Body of pancreas (tissue), 4 donors: ENCODE measurements at places on chromosomes 7 and 10. TPM values are rescaled to one million over a fixed set of nuclear protein-coding genes. Genes with fewer than 3 reads are reported as not detected.

DNA sequence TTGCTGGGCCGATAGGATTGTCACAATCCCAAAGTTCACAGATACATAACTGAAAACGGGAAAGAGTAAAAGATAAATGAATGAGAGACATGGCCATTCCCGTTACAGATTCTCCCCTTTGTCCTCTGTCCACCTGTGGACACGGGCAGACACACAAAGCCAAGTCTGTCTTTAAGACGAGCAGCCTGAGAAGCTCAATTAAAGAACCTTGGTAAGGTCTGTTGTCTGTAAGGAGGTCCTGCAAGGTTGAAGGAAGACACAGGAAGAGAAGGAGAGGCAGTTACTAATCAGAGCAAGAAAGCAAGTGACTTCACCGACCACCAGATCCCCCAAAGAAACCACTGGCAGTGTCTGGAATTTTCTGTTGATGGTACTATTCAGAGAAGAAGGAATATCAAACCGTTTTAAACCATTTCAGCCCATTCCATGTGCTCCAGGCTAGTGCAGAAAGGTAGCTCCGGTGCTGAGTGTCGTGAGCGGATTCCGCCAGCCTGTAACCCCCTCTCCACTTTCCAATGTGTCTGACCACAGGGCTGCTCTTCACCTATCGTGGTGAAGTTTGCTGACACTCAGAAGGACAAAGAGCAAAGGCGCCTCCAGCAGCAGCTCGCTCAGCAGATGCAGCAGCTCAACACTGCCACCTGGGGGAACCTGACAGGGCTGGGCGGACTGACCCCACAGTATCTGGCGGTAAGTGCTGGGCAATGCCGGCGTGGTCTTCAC lies 252.6 kb downstream of the CELF2 start:
- H3K4me1 ChIP-seq, result peaks cover 5% of the 10 kb centered on the region
- no peak overlapping the region for H3K4me3 ChIP-seq
- no peak overlapping the region for H3K27ac ChIP-seq
- peaks cover 4% of the 10 kb centered on the region for H3K27me3 ChIP-seq

GRCh38 chr7:13197501-13197900 lies 510.1 kb downstream of the ARL4A start:
- no peak for DNase-seq
- H3K36me3 ChIP-seq, result no peaks in the 10 kb centered on the region
- no peaks in the 10 kb centered on the region for H3K4me1 ChIP-seq

GRCh38 chr7:84196084-84196503 lies 1.5 kb upstream of the SEMA3A start:
- no peak overlapping the region for H3K4me3 ChIP-seq
- no peak for DNase-seq
- peaks cover 6% of the 10 kb centered on the region for H3K4me1 ChIP-seq
- H3K36me3 ChIP-seq, result no peaks in the 10 kb centered on the region

- DNase-seq, result no peak
- H3K27me3 ChIP-seq, result no peaks in the 10 kb centered on the region
- H3K27ac ChIP-seq, result no peak overlapping the region
- H3K36me3 ChIP-seq, result no peaks in the 10 kb centered on the region
- no peaks in the 10 kb centered on the region for H3K4me1 ChIP-seq
- H3K4me3 ChIP-seq, result no peak overlapping the region
Measured at GRCh38 chr7:26284995-26285632, 6.5 kb upstream of the SNX10 start.

- H3K4me3 ChIP-seq, result no peak overlapping the region
- no peak overlapping the region for H3K27ac ChIP-seq
- H3K4me1 ChIP-seq, result peaks cover 32% of the 10 kb centered on the region
- DNase-seq, result no peak
- H3K36me3 ChIP-seq, result no peaks in the 10 kb centered on the region
Measured at GRCh38 chr10:17648243-17649035, 4.5 kb downstream of the STAM start.

GRCh38 chr10:132649651-132650360 lies 112.2 kb downstream of the INPP5A start:
- peak; percentile 10 for DNase-seq
- H3K27me3 ChIP-seq, result no peaks in the 10 kb centered on the region
- H3K36me3 ChIP-seq, result no peaks in the 10 kb centered on the region
- H3K4me3 ChIP-seq, result no peak overlapping the region

- H3K4me3 ChIP-seq, result no peak overlapping the region
- DNase-seq, result no peak
- no peaks in the 10 kb centered on the region for H3K36me3 ChIP-seq
- peaks cover 33% of the 10 kb centered on the region for H3K4me1 ChIP-seq
- no peak overlapping the region for H3K27ac ChIP-seq
- H3K27me3 ChIP-seq, result peaks cover 37% of the 10 kb centered on the region
Measured at GRCh38 chr10:69574571-69574978, 1.4 kb upstream of the NEUROG3 start.

GRCh38 chr10:11881477-11882417 lies 58.6 kb downstream of the PROSER2 start:
- no peak overlapping the region for H3K4me3 ChIP-seq
- no peak overlapping the region for H3K27ac ChIP-seq
- no peaks in the 10 kb centered on the region for H3K36me3 ChIP-seq
- H3K4me1 ChIP-seq, result peaks cover 22% of the 10 kb centered on the region
- no peaks in the 10 kb centered on the region for H3K27me3 ChIP-seq
- peak; percentile 47 for DNase-seq

LIPJ gene
- total RNA-seq, result not detected

GRCh38 chr7:12386313-12386740 lies 17.3 kb downstream of the VWDE start:
- no peaks in the 10 kb centered on the region for H3K36me3 ChIP-seq
- no peak overlapping the region for H3K27ac ChIP-seq
- DNase-seq, result no peak
- H3K27me3 ChIP-seq, result no peaks in the 10 kb centered on the region

TLX1 gene
- 0.52 TPM for total RNA-seq

IL15RA gene
- 14.3 TPM for total RNA-seq

DNA sequence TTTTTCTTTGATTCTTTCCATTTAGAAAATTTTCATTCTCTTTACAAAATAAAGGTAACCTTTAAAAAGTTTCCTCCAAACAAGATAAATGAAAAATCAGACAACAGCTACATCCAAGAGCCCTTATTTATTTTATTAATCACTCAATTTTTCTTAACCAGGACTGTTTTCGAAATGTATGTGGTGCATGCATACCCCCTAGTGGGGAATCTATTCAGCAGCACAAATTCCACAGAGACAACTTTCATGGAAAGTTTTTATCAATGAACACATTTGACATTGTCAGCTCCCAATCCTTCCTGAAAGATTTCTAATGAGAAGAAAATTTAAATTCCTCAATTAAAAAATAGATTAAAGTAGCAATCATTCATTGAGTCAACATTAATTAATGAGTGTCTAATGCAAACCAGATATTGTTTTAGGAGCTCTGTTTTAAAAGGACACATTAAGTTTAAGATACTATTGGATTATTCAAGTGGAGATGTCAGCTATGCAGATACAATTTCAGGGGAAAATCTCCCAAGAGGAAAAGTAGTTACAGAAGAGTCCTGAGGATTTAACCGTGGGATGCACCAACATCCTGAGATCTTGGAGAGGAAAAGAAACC lies 5.2 kb upstream of the HTR7 start:
- H3K27ac ChIP-seq, result no peak overlapping the region
- peaks cover 5% of the 10 kb centered on the region for H3K4me1 ChIP-seq
- DNase-seq, result no peak
- no peak overlapping the region for H3K4me3 ChIP-seq
- H3K36me3 ChIP-seq, result no peaks in the 10 kb centered on the region

DNA sequence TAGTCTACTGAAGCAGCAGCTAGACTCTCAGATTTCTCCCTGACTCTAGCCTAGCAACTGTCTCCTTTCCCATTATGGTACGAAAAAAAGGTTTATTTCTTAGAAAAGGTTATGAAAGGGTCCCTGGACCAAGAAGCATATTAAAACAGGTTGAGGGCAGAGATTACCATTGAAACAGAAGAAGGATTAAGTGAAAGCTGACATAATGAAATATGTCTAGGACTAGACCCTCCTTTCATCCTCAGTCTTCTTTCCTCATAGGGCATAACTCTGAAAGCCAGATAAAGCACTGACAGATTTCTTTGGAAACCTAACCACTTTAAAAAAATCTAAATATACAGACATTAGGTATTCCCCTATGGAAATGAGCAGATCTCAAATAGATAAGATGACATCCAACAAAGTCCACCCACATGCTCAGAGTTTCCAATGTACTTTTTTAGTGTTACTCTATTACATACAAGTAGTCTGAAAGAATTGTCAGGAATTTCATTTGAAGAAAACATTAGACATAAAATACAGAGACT lies 58.6 kb downstream of the JMJD1C start:
- no peaks in the 10 kb centered on the region for H3K4me1 ChIP-seq

- no peaks in the 10 kb centered on the region for H3K36me3 ChIP-seq
- no peak overlapping the region for H3K4me3 ChIP-seq
- no peak for DNase-seq
- no peak overlapping the region for H3K27ac ChIP-seq
- peaks cover 20% of the 10 kb centered on the region for H3K4me1 ChIP-seq
Measured at GRCh38 chr10:81872206-81872862, 2.7 kb upstream of the NRG3 start.

PRSS37 gene
- total RNA-seq, result not detected

DNA sequence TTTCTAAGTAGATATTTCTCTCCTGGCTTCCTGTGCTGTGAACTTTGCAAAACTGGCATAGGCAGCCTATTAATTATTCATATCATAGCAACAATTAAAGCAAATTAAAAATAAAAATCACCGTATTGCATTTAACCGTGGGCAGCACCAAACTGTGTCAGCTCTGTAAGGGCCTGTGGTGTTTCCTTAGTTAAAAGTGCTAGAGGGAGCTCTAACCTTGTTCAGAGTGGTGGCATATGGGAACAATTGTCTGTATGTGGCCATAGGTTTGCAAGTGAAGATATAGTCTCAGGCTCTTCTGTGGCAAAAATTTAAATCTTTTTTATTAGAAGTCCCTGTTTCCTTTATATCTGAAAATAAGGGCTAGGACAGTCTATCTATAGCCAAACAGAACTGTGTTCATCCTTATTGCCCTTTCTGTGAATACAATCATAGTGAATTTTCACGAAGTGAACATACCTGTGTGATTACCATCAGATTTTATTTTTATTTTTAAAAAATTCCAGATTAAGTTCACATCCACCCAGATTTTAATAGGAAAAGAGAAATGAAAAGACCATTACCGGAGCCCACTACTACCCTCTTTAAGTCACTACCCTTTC lies 92.6 kb downstream of the POLL start:
- H3K4me1 ChIP-seq, result peaks cover 15% of the 10 kb centered on the region
- H3K27ac ChIP-seq, result no peak overlapping the region
- no peak overlapping the region for H3K4me3 ChIP-seq
- no peak for DNase-seq
- H3K36me3 ChIP-seq, result no peaks in the 10 kb centered on the region
- H3K27me3 ChIP-seq, result no peaks in the 10 kb centered on the region

GRCh38 chr7:132614428-132615318 lies 38.4 kb upstream of the PLXNA4 start:
- DNase-seq, result peak; percentile 24
- no peak overlapping the region for H3K27ac ChIP-seq
- no peaks in the 10 kb centered on the region for H3K27me3 ChIP-seq
- H3K4me3 ChIP-seq, result no peak overlapping the region
- no peaks in the 10 kb centered on the region for H3K36me3 ChIP-seq

GRCh38 chr7:127581716-127582115 lies 3.7 kb downstream of the GCC1 start:
- peaks cover 55% of the 10 kb centered on the region for H3K4me1 ChIP-seq
- H3K27ac ChIP-seq, result no peak overlapping the region
- DNase-seq, result no peak
- no peak overlapping the region for H3K4me3 ChIP-seq
- no peaks in the 10 kb centered on the region for H3K27me3 ChIP-seq
- H3K36me3 ChIP-seq, result peaks cover 6% of the 10 kb centered on the region

GRCh38 chr7:32381024-32381601 lies 109.1 kb downstream of the LSM5 start:
- no peaks in the 10 kb centered on the region for H3K27me3 ChIP-seq
- no peak overlapping the region for H3K27ac ChIP-seq
- H3K36me3 ChIP-seq, result no peaks in the 10 kb centered on the region
- no peak overlapping the region for H3K4me3 ChIP-seq
- H3K4me1 ChIP-seq, result no peaks in the 10 kb centered on the region

PTPN20 gene
- 4.4 TPM for total RNA-seq

- no peaks in the 10 kb centered on the region for H3K4me1 ChIP-seq
- no peak overlapping the region for H3K27ac ChIP-seq
- DNase-seq, result no peak
- H3K4me3 ChIP-seq, result no peak overlapping the region
- H3K27me3 ChIP-seq, result no peaks in the 10 kb centered on the region
Measured at GRCh38 chr7:134785842-134786241, 6.4 kb downstream of the CALD1 start.

GRCh38 chr7:118183428-118183785 lies 557 bp upstream of the LSM8 start:
- no peaks in the 10 kb centered on the region for H3K36me3 ChIP-seq
- DNase-seq, result no peak
- peak overlapping the region; percentile 10 for H3K4me3 ChIP-seq
- no peaks in the 10 kb centered on the region for H3K27me3 ChIP-seq
- H3K27ac ChIP-seq, result peak overlapping the region; percentile 92

DNA sequence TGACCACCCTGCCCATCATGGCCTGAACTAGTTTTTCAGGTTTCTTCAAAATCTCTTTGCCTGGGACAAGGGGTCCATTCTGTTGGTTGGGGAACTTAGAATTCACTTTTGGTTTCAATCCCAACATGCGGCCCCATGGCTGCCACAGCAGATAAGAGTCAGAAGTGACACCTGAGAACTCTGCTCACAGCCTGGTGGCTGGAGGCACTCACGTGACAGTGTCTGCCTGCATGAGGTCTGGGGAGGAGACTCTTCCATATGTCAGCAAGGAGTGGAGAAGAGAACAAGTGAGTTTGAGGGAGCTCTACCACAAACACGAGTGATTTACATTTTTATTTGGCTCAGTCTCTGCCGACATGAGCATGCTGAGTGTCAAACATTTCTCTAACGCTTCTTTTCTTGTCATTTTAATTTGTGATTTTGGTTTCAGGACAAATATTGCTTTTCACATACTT lies 370.4 kb downstream of the TNS3 start:
- H3K4me1 ChIP-seq, result peaks cover 13% of the 10 kb centered on the region
- H3K27me3 ChIP-seq, result no peaks in the 10 kb centered on the region
- H3K4me3 ChIP-seq, result no peak overlapping the region
- no peaks in the 10 kb centered on the region for H3K36me3 ChIP-seq

DNA sequence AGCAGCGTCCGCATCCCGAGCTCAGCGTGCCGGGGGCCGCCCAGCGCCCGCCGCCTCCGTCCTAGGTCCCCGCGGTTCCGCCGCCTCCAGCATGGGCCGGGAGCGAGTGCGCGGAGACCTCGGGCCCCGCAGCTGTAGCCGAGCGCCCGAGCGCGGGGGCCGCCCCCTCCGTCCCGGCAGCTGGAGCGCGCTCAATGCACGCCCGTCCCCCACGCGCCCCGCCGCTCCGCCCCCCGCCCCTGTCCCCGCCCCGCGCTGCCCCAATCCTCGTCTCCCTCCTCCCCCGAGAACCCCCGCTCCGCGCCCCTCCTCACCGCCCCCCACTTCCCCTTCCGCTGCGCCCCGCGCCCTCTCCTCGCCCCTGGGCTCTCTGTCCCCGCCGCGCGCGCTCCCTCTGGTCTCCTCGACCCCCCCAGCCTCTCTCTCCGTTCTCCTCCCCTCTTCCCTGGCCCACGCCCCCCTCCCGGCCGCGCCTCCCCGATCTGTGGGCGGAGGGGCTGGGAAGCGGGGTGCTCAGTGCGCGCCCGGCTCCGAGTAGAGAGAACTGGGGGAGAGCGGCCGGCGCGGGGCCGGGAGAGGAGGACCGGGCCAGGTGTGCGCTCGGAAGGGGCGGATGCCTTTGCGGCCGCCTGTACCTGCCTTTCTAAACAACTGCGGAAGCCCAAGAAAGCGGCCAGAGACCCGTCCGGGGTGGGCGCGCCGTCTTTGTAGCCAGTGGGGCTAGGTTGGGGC lies at the start of gene VIPR2:
Gene VIPR2 (minus strand): TSS at position 110 of the 732 bp plus-strand sequence. CDS start 96 bp downstream, at position 14.
- H3K4me3 ChIP-seq, result peak within 1 kb of the TSS; percentile 70
- DNase-seq, result peak; percentile 54
- H3K27ac ChIP-seq, result no peak within 1 kb of the TSS
- no peaks in the 10 kb centered on the region for H3K27me3 ChIP-seq
- H3K36me3 ChIP-seq, result no peaks in the 10 kb centered on the region
